ENCODE measurements at places on chromosomes 13 and 19.

DNA sequence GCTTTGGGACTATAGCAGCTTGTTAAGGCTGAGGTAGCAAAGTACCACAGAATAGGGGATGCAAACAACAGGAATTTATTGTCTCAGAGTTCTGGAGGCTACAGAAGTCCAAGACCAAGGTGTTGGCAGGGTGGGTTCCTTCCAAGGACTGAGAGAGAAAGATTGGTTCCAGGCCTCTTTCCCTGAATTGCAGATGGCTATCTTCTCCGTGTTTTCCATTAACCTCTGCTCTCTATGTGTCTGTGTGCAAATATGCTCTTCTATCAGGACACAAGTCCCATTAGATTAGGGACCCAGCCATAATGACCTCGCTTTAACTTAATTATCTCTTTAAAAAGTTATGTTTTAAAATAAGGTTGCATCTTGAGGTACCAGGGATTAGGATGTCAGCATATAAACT lies 1732.9 kb upstream of the SLC10A2 start:
- no peak for DNase-seq

DNA sequence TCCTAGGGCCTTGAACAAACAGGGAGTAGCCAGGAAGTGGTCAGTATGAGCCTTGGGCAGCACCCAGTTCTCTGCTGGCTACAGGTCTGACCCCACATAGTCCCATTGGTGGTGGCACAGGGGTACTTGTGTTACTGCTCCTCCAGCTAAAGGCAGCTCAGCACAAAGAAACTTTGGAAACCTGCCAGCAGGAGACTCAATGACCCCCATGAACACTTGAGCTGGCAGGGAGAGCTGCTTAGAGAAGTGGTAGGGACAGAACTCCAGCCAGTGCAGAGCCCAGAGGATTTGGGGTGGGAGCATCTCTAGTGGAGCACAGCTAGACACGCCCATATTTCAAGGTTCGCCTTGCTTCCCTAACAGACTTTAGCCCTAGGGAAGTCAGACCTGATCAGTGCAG lies 10.4 kb upstream of the ZNF586 start:
- DNase-seq = no peak

GRCh38 chr19:49533551-49534488 lies 6.0 kb downstream of the RCN3 start:
- DNase-seq = peak; percentile 95

- DNase-seq = no peak
Measured at GRCh38 chr13:81381560-81381959, 1040.6 kb upstream of the SPRY2 start.

DNA sequence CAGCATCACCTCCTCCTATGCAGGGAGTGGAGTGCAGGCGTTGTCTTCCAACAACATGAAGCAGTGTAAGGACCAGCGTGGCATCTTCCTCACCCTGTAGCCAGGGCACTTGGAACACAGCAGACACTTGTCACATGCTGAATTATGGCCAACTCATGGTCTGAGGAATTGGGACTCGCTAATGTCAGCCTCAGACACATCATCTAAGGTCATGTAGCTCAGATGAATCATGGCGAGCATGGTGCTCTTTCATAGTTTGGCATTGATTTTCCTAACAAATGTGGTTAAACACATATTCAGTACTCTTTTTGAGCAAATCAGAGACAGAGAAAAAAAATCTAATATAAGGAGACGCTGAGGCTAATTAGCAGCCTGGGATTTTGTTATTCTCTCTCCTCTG lies 99.6 kb upstream of the SGCG start:
- DNase-seq = no peak

Data from Karpas-422 (cell line).